ENCODE measurements at places on chromosomes 13 and 19.

GRCh38 chr19:45172173-45172572 lies 5.9 kb downstream of the TRAPPC6A start:
- no peak for DNase-seq

DNA sequence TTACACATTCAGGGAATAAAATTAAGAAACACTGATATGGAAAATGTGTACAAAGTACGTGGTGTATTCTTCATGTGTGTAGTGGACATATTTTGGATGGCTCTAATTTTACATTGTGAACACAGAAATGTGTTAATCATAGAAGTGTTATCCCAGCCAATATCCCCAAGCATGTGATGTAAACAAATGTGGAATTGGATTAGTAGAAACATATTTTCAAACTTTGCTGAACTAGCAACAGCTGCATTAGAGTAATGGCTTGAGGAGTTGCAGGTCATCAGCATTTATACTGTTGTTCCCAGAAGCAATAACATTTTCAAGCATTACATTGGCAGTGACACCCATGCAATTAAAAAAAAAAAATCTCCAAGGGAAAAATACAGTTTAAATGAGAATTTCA lies 600.6 kb downstream of the SLITRK1 start:
- no peak for DNase-seq

- no peak for DNase-seq
Observed at GRCh38 chr13:36526897-36527296, 94.6 kb downstream of the CCNA1 start.

GRCh38 chr13:26895081-26895807 lies 134.7 kb upstream of the GPR12 start:
- no peak for DNase-seq

DNA sequence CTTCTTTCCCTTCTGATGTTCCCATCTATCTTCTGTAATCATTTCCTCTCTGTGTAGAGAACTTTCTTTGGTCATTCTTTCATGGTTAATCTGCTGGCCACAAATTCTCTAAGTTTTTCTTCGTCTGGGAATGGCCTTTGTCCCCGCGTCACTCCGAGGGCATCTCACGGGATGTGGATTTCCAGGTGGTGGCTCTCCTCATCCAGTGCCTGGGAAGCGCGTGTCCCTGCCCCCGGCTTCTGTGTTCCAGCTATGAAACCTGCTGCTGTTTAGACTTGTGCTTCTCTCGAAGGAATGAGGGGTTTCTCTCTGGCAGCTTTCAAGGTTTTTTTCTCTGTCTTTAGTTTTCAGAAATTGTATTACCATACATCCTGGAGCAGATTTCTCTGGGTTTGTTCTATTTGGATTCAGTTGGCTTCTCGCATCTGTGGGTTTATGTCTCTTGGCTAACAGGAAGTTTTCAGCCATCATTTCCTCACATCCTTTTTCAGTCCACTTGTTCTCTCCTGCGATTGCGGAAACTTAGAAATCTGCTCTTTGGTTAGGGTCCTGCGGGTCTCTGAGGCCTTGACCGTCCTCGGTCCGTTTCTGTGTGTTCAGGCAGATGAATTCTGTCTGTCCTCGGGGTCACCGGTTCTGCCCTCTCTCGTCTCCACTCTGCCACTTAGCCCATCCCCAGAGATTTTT lies 36.9 kb upstream of the DCUN1D2 start:
- DNase-seq = no peak

DNA sequence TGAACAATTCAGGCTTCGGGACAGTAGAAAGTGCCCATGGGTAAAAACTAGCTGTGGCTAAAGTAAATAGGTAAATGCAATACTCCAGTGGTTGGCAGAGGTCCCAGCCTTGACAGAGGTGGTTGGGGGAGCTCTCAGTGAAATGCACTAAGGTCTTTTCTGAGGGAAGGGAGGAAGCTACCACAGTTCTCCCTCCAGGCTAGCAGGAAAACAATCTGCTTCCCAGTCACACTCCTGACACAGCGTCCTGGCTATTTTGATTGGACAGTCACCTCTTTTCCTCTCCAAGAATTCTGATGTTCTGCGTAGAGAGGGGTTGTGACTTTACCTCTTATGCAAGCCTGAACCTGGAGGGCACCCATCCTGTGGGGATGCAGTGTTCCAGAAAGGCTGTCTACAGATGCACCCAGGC lies 128.7 kb downstream of the CYSLTR2 start:
- no peak for DNase-seq

DNA sequence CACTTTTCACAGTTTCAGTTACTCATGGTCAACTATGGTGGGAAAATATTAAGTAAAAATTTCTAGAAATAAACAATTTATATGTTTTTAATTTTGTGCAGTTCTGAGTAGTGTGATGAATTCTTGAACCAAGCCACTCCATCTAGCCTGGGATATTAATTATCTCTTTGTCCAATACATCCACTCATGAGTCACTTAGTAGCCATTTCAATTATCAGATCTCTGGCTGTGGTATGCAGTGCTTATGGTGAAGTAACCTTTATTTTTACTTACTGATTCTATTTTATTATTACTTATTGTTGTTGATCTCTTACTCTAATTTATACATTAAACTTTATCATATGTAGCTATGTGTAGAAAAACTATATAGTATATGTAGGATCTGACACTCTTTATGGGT lies 128.9 kb upstream of the KLHL1 start:
- DNase-seq = no peak

DNA sequence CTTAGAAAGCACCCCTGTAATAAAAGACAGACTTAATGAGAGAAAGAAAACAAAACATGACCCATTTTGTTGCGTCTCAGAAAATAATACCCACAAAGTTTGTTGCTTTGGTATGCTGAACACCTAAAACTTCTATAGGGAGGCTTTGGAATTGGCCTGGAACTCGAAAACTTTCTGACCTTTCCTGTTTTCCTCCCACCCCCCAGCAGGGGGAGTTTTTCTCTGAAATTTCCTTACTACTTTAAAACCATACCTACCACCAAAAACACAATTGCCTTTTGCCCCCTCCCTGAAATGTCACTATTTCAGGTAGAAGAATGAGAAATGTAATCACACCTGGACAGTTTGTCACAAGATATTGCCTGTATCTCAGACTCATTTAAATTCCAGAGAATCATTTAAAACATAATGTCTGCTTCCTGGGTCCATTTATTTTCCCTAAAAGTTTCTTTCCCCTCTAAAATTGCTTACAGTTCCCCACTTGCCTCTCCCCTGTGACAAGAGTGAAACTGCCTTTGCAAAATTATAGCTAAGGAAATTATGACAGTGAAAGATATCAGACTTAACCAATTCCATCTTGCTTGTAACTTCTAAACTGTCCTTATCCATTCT lies 2700.2 kb downstream of the PCDH9 start:
- no peak for DNase-seq

DNA sequence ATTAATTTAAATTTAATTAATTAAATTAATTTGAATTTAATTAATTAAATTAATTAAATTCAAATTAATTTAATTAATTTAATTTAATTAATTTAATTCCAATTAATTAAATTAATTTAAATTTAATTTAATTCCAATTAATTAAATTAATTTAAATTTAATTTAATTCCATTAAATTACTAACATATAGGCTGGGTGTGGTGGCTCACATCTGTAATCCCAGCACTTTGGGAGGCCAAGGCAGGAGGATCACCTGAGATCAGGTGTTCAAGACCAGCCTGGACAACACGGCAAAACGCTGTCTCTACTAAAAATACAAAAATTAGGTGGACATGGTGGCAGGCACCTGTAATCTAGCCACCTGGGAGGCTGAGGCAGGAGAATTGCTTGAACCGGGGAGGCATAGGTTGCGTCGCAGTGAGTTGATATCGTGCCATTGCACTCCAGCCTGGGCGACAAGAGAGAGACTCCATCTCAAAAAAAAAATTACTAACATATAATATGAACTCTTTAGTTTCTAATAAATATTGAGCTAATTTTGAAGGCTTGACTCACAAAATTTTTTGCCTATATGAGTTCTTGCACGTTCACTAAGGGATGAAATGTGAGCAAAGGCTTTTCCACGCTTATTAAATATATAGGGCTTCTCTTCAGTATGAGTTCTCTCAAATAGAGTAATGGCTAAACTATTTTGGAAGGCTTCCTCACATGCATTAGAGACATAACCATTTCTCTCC lies 9.0 kb upstream of the USP29 start:
- no peak for DNase-seq

GRCh38 chr19:33938821-33939220 lies 142.2 kb downstream of the KCTD15 start:
- DNase-seq = no peak

DNA sequence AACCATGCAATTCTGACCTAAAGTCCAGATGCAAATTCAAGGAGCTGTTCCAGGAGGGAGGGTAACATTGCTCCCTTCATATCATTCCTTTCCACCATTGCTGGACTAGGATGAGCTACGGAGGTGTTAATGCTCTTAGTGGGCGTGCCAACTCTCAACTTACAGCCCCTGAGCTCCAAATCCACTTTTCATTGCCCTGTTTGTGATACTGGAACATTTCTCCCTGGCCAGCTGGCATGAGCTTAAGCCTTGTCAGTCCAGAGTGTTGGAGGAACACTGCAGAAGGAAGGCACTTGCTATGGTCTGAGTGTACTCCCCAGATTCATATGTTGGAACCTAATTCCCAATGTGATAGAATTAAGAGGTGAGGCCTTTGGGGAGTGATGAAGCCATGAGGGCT lies 70.4 kb upstream of the FARP1 start:
- no peak for DNase-seq

- DNase-seq = no peak
Observed at GRCh38 chr19:31627620-31628365, 278.6 kb upstream of the TSHZ3 start.

DNA sequence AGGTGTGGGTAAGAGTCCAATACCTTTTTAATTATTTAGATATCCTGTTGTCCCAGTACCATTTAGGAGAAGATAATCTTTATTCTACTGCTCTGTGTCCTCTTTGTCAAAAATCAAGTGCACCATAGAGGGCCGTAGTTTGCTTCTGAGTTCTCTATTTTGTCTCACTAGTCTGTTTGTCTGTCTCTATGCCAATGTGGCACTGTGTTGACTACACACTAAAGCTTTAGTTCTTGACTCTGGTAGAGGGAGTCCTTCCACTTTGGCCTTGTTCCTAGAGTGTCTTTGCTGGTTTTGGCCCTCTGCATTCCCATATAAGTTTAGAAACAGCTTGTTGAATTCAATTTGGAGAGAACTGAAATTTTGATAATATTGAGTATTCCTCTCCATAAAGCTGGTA lies 75.9 kb downstream of the SCGB2B2 start:
- DNase-seq = no peak

DNA sequence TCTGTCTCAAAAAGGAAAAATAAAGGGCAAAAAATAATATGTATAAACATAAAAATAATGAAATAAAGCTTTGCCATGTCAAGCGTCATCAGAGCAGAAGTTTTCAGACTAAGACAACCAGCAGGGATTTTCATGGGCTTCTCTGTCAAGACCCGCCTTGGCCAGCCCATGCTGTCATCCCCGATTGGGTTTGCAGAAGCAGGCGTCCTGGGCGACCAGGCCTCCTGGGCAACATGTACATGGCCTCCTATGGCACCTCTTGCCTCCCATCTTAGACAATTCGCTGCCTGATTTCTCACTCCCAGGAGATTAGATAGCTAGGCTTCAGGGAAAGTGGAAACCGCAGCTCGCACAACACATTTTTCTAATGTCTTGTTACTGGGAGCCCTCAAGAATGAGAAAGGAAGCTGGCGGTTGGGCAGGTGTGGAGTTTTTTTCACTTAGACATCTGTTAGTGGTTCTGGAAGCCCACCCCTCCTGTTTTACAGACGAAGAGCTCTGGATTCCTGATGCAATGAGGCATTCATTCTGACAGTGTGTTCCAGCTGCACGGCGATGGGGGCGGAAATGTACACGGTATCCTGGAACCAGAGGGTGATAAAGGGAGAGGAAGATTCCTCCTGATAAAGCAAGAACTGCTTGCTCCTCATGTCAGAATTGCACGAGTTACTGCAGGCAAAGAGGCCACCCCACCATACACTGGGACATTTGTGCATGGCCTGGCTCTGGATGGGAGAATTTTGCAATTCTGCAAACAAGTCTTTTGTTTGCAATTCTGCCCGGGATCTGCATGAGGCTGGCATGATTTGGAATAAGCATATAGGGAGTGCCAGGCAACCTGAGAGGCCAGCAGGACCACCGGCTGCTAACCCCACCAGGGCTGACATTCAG lies 47.4 kb upstream of the KATNAL1 start:
- DNase-seq = no peak

DNA sequence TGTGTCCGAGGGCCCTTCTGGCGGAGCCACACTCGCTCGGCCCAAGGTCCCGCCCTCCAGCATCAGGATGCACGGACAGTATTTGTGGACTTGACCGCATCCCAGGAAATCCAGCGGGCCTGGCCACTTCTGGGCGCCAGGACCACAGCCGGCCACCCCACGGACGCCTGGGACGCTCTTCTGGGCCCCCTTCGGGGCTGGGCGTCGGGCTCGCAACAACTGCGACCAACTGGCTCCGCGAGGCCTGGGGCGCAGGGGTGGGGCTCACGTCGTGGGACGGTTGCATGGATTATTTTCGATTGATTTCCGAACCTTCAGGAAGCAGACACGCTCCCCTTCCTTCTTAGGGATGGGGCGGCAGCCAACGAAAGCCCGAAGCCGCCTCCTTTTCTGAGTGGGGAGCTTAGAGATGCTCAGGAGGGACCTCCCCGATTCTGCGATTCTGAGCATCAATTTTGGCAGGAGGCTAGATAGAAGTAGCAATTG lies 521 bp upstream of the NUP58 start:
- DNase-seq = no peak

DNA sequence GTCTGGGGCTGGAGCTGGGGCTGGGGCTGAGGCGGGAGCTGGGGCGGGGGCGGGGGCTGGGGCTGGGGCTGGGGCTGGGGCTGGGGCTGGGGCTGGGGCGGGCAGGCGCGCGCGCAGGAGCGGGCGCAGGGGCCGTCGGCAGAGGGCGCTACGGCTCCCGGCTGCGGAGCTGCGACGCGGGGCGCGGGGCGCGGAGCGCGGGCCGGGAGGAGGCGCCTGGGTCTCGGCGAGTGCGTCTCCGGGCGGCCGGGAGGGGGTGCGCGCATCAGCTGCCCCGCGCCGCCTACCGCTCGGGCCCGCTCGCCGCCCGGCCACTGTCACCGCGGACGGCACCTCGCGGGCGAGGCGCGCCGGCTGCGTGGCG lies 422 bp upstream of the MTUS2 start:
- no peak for DNase-seq

DNA sequence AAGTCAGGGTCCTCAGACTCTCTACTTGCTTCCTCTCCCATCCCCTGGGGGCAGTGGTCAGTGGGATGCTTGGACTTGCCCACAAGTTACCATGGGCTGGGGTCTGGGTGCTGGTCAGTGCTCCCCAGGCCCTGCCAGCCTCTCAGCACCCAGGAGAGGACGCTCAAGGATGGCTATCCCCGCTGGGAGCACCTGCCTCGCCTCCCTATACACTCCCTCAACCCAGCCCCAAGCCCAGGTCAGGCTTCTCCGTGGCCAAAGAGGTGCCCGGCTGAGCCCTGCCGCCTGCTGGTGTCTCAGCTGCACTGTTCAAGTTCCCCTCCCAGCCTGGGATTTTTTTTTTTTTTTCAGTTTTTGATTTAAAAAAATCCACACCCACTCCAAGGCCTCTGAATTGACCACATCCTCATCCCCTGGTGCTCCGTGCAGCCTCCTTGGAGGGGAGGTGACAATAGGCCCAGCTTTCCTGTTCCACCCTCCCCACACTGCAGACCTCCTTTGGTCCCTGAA lies 10.8 kb downstream of the F2RL3 start:
- peak; percentile 48 for DNase-seq
